ENCODE measurements at places on chromosomes 3 and 15.

- no peak for DNase-seq
Measured at GRCh38 chr15:98611808-98612207, 36.5 kb upstream of the IGF1R start.

- no peak for DNase-seq
Measured at GRCh38 chr3:154334973-154335420, 10.7 kb upstream of the DHX36 start.

- DNase-seq: no peak
Measured at GRCh38 chr3:157166115-157166514, 6.2 kb upstream of the CCNL1 start.

DNA sequence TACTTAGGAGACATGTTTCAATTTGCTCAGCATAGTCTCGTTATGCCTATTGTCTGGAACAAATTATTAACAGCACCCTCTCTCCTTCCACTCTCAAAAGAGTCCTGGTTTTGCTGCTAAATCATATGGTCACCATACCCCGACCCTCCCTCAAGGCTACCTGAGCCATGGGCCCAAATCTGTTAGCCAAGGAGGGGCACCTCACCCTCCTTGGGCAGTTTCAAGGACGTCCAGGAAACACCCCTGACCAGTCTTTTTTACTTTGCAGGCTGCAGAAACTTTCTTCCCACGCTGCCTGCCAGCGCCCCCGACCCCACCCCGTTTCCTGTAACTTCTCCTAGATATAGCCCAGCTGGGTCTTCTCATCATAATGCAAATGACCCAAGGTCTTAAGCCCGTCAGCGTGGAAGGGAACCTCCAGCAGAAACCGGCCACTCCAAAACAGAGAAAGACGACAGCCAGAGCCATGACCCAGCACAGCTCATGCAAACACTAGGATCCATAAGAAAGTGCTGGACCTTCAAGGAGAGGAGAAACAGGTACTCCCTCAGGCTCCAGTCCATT is 62.3 kb downstream of the ADCY5 start:
- DNase-seq: no peak

GRCh38 chr3:151875759-151876158 is 2.3 kb downstream of the SUCNR1 start:
- DNase-seq: no peak

DNA sequence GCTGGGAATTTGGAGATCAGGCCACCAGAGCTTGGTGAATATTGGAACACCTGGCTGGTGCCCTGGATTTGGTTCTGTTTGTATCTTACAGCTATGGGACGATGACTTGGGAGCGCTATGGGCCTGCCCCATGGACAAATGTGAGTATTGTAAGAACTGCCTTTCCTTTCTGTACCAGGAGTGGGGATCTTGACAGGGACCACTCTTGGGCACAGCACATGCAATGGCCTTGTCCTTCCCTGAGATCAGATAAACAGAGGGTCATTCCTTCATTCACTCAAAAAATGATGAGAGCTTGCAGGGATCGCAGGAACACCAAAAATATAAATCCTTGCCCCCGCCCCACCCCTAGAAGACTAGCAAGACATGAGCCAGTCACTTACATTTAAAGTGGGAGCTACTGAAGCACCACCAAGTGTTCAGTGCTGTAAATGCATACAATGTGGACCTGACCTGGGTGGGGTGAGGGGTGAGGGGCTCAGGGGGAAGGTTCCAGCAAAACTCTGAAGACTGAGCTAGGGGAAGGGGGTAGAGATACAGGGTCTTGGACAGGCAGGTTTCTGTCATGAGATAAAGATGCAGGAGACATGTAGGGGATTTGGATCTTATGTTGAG is 2.7 kb upstream of the CRELD1 start:
- DNase-seq: no peak

DNA sequence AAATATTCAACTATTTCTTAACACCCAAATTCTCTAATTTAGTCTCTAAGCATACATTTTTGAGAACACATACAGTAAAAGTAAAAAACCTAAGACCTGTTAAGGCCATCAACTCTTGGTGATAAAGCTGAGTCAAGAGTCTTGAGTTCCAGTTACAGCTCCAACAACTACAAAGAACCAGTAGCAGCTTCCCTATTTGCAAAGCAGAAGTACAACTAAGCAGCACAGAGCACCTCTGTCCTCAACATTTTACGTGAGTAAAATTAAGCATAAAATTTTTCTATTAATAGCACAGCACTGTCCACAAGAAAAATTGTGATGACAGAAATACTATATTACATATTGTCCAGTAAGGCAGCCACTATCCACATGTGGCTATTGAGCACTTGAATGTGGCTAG is 4.4 kb downstream of the PCOLCE2 start:
- DNase-seq: no peak

Data from stimulated activated CD4-positive, alpha-beta T cell treated with anti-CD3 and anti-CD28 coated beads, Interleukin-12 subunit alpha, Interleukin-12 subunit beta, amount 100 ng/mL, for 4 hours (primary cell).